CD4-positive, alpha-beta T cell treated with Interleukin-4 for 1 hour (primary cell): ENCODE measurements at places on chromosomes 4 and X.

DNA sequence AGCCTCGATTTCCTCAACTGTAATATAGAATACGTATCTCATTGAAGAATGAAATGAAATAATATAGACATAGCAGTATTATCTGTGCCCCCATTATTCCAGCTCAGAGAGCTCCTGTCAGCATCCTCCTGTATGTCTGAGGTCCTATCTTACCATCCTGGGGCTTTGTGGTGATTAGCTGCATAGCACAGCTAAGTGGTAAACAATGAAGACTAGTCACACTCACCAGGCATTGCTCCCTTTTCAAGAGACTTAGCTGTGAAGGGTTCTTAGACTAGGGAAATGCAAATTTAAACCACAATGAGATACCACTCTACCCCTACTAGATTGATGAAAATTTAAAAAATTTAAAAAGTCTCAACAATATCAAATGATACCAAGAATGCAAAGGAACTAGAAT is 172.9 kb downstream of the SLC39A8 start:
- no peak for DNase-seq

- DNase-seq = peak; percentile 87
These were observed 175.3 kb downstream of the QDPR start for GRCh38 chr4:17336524-17336961.

DNA sequence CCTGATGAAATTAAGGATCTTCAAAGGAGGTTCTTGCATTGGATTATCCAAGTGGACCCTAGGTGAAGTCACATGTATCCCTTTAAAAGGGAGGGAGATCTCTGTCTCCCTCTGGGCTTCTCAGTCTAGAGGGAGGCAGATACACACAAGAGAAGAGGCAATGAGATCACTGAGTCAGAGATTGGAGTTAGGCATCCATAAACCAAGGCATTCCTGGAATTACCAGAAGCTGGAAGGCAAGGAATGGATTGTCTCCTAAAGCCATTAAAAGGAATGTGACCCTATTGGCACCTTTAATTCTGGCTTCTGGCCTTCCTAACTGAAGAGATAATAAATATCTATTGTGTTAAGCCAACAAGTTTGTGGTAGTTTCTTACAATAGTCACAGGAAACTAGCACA is 383.2 kb downstream of the PACRGL start:
- DNase-seq = no peak

- DNase-seq = peak; percentile 15
These were observed 4.5 kb upstream of the PLCXD1 start for GRCh38 chrX:276581-277201.

DNA sequence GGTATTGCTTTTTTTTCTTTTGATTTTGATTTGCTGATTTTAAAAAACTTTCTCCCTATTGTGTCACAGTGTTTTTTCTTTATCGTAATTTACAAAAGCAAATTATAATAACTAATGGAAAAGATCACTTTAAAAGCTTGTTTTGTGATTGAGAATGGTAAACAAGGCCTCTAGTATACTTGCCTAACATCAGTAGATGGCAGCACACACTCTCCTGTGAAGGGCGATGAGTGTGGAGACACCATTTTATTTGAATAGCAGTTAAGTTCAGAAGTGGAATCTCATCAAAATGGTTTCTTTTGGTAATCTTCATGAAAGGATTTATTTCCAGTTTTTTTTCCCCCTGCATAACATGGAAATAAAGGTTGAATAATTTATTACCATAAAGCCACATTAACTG is 72.3 kb downstream of the PAK3 start:
- DNase-seq = no peak

GRCh38 chrX:15908603-15909290 is 54.1 kb upstream of the AP1S2 start:
- DNase-seq = no peak

DNA sequence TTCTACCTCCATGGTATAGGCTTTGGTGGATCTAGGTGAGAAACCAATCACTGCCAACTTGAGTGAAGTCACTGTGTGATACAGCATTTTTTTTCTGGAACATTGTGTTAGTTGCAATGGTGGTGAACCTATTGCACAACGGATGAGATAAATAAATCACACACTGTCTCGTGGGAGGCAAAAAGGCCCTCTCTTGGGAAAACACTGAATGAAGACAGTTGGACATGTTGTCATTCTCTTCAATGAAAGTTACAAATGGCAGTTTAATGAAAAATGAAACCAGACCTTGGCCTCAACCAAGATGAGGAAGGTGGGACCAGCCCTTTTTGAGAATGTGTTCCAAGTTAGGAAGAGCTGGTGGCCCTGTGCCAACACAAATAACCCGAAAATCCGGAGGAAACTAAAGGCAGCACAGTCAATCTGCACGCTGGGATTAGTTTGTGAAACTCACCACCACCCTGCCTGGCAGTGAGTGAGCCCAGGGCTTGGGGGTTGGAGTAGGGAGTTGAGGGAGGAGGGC is 5.4 kb upstream of the ADGRG2 start:
- no peak for DNase-seq

DNA sequence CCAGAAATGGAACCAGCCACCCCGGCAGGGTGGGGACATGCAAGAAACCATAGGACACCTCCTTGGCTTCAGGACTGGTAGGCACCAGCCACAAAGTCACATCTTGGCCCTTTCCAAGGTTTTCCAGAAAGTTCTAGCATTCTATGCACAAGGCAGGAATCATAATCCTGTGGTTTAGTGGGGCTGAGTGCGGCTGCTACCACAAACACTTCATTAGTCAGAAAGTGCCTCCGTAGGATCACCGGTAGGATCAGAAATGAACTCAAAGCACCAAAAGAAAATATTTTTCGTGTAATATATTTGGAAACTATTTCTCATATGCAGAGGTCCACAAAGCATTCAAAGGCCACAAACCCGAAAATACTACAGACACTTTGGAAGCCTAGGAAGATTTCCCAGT is 191.7 kb downstream of the PTTG2 start:
- DNase-seq = no peak

- DNase-seq = no peak
These were observed 44.6 kb downstream of the COL4A5 start for GRCh38 chrX:108484251-108484650.

GRCh38 chr4:1723131-1723801 is 1.9 kb downstream of the TACC3 start:
- DNase-seq = peak; percentile 80

DNA sequence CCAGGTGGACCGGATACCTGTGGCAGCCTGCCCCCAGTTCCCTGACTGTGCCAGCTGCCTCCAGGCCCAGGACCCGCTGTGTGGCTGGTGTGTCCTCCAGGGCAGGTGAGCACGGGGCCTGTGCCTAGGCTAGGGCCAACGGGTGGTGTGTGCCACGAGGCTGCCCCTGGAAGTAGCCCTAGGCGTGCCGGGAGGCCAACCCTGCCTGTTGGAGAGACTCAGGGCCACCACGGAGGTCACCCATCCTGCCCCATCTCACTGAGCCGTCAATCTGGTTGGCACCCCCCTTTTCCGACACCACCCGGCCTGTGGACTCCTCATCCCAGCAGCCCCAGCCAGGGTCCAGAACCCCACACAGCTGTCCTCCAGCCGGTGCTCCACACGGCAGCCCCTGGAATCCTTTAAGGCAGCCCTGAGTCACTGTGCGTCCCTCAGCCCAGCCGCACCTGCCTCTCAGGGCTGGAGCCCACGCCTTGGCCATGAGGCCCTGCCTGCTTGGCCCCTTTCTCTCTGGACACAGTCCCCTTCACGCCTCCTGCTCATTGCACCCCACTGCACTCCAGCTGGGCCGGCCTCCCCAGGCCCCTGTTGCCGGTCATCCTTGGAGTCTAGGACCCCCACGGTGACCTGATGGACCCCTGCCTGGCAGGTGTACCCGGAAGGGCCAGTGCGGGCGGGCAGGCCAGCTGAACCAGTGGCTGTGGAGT is 5.3 kb downstream of the PLXNB3 start:
- DNase-seq = no peak

- no peak for DNase-seq
These were observed 86.5 kb downstream of the WWC2 start for GRCh38 chr4:183185559-183185958.

DNA sequence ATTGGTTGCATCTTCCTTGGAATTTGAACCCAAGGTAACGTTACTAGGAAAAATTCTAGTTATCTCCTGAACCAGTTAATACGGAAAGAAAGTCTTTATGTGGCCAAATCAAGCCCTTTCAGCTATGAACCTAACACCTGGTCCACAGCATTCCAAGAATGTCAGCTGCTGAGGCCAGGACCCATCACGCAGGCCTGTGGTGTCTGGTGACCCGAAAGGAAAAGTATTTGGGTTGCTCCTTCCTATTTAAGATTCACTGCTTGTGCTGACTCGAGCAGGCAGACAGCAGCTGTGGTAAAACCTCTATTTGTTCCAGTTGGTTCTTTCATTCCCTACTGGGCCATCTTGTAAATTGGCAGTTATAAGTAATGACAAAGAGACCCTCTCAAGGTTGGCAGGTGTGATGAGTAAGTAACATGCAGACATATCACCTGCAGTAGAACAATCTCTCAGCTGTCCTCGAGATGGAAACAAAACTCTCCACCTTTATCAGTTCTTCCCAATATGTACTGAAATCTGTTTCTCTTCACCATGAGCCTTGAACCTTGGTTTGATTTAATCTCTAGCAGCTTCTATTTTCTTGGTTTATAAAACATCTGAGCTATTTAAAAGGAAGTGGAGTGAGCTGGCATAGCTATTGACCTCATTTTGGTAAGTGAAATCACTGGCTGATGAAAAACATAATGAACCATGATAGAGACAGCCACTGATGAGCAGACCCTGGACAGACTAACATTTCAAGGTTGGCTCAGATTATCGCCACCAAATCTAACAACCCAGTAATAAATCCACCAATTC is 182.1 kb upstream of the SMIM31 start:
- DNase-seq = no peak

- DNase-seq = no peak
These were observed 109.2 kb upstream of the EDNRA start for GRCh38 chr4:147371661-147372060.

- DNase-seq = no peak
These were observed 9.6 kb downstream of the SLC25A5 start for GRCh38 chrX:119477812-119478232.

GRCh38 chr4:179586460-179586859 is 2144.2 kb upstream of the AGA start:
- DNase-seq = no peak

- no peak for DNase-seq
These were observed 36.6 kb downstream of the PITX2 start for GRCh38 chr4:110586131-110586850.

GRCh38 chr4:124647599-124647998 is 64.9 kb downstream of the ANKRD50 start:
- DNase-seq = no peak
